ENCODE measurements at places on chromosomes 3 and 15. TPM values are rescaled to one million over a fixed set of nuclear protein-coding genes. Genes with fewer than 3 reads are reported as not detected.

GRCh38 chr15:99406120-99406519 is 154.8 kb downstream of the LRRC28 start:
- no peak for DNase-seq

DNA sequence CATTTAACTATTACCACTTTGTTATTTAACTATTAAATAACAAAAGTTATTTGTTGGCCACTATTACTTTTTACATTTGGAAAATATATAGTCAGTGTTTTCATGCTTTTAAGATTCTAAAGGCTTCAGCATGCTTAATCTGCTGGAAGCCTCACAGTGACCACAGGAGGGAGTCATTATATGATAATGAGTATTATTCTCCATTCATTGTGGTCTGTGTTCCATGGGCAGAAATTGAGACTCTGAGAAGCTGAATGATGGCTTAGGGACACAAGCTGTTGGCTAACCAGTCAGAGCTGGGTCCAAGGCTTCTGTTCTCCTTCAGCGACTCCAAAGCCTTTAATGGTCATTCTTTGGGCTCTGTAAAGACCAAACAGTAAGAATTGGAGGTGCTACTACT is 64.7 kb downstream of the BFSP2 start:
- DNase-seq: no peak

DNA sequence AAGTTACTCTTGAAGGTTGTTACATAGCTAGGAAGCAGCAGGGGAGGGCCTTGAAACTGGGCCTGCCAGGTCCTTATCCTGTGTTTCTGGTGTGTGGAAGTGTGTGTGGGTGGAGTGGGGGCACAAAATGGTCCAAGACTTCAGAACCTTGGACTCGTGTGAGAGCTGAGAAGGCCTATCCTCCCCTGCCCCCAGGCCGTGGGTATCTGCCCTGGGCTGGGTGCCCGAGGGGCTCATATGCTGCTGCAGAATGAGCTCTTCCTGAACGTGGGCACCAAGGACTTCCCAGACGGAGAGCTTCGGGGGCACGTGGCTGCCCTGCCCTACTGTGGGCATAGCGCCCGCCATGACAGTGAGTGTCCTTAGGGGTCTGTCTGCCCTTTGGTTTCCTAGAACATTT is 4.5 kb downstream of the CHRD start:
- DNase-seq: no peak

DNA sequence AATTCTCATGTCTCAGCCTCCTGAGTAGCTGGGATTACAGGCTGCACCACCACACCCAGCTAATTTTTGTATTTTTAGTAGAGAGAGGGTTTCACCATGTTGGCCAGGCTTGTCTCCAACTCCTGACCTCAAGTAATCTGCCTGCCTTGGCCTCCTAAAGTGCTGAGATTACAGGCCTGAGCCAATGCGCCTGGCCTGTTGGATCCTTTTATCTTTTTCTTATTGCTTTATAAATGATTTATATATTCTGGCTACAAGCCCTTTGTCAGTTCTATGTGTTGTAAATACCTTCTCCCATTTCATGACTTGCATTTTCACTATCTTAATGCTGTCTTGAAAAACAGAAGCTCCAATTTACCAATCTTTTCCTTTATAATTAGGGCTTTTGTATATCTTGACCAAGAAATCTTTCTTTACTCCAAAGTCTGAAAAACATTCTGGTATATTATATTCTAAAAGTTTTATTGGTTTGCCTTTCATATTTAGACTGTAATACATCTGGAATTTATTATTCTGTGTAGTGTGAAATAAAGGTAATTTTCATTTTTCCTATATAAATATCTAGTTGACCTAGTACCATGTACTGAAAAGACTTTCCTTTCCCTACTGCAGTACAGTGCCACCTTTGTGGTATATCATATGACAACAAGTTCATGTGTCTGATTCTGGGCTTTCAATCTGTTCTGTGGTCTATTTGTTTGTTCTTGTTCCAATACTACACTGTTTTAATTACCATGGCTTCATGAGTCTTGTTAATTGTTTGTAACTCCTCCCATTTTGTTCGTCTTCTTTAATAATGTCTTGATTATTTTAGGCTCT is 52.9 kb upstream of the RNU6-1 start:
- no peak for DNase-seq

The RARRES1 gene
- 11.7 TPM for polyA plus RNA-seq

All from renal cortex interstitium (tissue), 15 donors.